ENCODE measurements at places on chromosomes 5 and 9. TPM values are rescaled to one million over a fixed set of nuclear protein-coding genes. Genes with fewer than 3 reads are reported as not detected.

DNA sequence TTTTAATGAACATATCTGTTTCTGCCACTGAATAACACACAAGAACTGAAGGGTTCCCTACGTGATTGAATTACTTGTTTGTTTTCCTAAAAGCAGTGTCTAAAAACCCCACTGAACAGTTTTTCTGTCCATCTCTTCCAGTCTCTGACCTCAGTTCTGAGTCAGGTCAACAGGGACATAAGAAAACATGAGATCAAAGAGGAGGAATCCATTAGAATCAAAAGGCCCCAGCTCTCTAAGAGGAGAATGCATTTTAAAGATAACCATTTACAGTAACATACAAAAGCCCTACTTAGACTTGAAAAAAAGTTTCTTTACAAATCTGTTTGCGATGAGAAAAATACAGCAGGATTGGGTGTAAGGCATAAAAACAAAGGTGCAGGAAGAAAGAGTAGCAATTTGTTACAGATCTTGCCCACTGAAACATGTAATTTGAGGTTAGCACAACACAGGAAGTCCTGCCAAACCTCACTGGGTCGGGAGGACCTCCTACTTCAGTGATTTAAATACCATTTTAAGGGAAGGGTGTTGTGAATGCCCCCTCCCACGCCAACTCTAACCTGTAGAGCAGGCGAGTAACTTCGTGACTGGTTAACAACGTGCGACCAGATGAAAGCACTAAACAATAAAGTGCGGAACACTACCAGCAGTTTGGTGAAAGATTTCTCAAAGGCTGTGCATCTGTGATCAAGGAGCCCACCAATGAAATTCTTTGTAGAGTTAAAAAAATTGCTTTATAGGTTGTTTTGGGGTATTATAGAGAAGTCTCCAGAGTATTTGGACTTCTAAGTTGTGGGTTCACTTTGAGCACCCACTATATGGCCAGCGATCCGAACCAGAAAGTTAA lies 1.3 kb downstream of the QSOX2 start:
- H3K36me3 ChIP-seq, result peaks cover 15% of the 10 kb centered on the region
- H3K4me1 ChIP-seq, result peaks cover 41% of the 10 kb centered on the region
- no peak for DNase-seq
- H3K4me3 ChIP-seq, result peak overlapping the region; percentile 54
- H3K27me3 ChIP-seq, result no peaks in the 10 kb centered on the region

LCN1 gene
- not detected for total RNA-seq

LRRC70 gene
- 8.4 TPM for total RNA-seq

- H3K27ac ChIP-seq, result no peak overlapping the region
- H3K27me3 ChIP-seq, result no peaks in the 10 kb centered on the region
- DNase-seq, result no peak
- no peak overlapping the region for H3K4me3 ChIP-seq
- H3K36me3 ChIP-seq, result no peaks in the 10 kb centered on the region
Observed at GRCh38 chr5:175195698-175196656, 248.0 kb downstream of the DRD1 start.

- DNase-seq, result no peak
- H3K27ac ChIP-seq, result no peak overlapping the region
- no peaks in the 10 kb centered on the region for H3K27me3 ChIP-seq
- H3K4me1 ChIP-seq, result no peaks in the 10 kb centered on the region
- H3K36me3 ChIP-seq, result no peaks in the 10 kb centered on the region
- H3K4me3 ChIP-seq, result no peak overlapping the region
Observed at GRCh38 chr5:17989036-17989435, 354.8 kb downstream of the TAF11L14 start.

MYOT gene
- 8.3 TPM for total RNA-seq

PDCD1LG2 gene
- total RNA-seq, result 0.22 TPM

- peak overlapping the region; percentile 3 for H3K27ac ChIP-seq
- H3K27me3 ChIP-seq, result no peaks in the 10 kb centered on the region
- peaks cover 4% of the 10 kb centered on the region for H3K4me1 ChIP-seq
Observed at GRCh38 chr9:96420468-96421219, 2.5 kb upstream of the ZNF367 start.

DNA sequence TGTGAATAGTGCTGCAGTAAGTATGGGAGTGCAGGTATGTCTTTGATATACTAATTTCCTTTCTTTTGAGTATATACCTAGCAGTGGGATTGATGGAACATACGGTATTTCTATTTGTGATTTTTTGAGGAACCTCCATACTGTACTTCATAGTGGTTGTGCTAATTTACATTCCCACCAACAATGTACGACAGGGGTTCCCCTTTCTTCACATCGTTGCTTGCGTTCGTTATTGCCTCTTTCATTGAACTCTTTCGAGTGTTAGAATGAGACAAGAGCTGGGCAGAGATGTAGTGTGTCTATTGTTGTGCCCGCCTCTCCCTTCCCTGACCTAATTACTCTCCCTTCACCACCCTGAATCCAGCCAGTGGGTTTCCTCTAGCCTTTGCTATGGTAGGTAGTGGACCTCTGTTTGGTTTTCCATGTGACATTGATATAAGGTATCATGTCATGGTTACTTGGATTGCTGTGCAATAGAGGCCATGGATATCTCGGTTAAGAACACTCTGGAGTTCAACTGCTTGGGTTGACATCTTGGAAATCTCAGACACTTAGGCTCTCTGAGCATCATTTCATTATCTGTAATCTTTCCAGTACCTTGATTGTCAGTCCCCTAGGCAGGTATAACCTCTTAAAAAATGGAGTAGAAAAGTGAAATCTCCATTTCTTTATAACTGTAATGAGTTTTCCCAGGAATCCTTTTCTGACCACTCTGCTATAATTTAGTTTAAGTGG lies 19.5 kb downstream of the AOPEP start:
- peak overlapping the region; percentile 60 for H3K27ac ChIP-seq
- no peak for DNase-seq
- no peaks in the 10 kb centered on the region for H3K36me3 ChIP-seq
- H3K4me3 ChIP-seq, result no peak overlapping the region
- H3K27me3 ChIP-seq, result no peaks in the 10 kb centered on the region
- H3K4me1 ChIP-seq, result no peaks in the 10 kb centered on the region

NEUROG1 gene
- total RNA-seq, result not detected

DNA sequence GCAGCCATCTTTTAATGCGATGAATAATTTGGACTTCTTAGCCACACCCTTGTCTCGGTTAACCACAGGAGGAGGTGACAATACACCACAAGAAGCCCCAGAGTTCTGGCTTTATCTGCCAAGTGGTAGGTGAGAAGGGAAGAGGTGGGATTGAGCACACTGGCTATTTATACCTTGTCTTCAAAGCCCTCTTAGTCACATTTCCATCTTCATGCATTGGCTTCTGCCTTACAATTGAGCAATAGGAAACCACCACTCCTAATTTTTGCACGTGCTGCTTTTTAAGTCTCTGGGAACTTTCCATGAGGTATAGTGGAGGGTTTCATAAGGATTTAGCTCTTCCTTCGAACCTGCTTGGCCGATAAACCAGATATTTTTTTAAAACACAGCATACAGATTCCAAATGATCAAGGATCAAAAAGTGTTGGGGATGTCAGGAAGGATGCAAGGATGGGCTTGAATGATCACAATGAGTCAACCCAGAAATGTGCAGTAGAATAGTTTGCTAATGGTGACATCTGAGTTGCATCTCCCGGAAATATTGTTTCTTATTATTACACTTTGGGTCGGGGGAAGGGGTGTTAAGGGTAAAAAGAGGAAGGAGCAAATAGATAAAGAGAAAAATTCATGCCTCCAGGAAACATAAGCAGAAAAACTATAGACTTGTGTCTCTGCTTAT lies 25.5 kb downstream of the PLAC8L1 start:
- no peak for DNase-seq
- H3K27me3 ChIP-seq, result no peaks in the 10 kb centered on the region
- no peak overlapping the region for H3K27ac ChIP-seq
- no peak overlapping the region for H3K4me3 ChIP-seq
- no peaks in the 10 kb centered on the region for H3K4me1 ChIP-seq
- H3K36me3 ChIP-seq, result no peaks in the 10 kb centered on the region

- H3K4me3 ChIP-seq, result no peak overlapping the region
- H3K4me1 ChIP-seq, result peaks cover 17% of the 10 kb centered on the region
- no peak overlapping the region for H3K27ac ChIP-seq
- peak; percentile 62 for DNase-seq
- H3K27me3 ChIP-seq, result no peaks in the 10 kb centered on the region
Observed at GRCh38 chr5:68261169-68261568, 45.6 kb downstream of the PIK3R1 start.

DNA sequence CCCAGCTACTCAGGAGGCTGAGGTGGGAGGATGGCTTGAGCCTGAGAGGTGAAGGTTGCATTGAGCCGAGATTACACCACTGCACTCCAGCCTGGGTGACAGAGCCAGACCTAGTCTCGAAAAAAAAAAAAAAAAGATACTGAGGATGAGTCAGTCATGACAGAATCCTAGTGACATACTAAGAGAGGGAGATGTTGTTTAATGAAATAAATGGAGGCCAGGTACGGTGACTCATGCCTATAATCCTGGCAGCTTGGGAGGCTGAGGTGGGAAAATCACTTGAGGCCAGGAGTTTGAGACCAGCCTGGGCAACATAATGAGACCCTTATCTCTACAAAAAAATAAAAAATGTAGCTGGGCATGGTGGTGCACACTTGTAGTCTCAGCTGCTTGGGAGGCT lies 107.2 kb downstream of the ZFAND5 start:
- no peak for DNase-seq
- no peaks in the 10 kb centered on the region for H3K4me1 ChIP-seq
- no peak overlapping the region for H3K4me3 ChIP-seq
- no peaks in the 10 kb centered on the region for H3K36me3 ChIP-seq
- no peaks in the 10 kb centered on the region for H3K27me3 ChIP-seq
- no peak overlapping the region for H3K27ac ChIP-seq

GRCh38 chr5:157150995-157151394 lies 8.3 kb upstream of the MED7 start:
- no peak for DNase-seq
- no peaks in the 10 kb centered on the region for H3K27me3 ChIP-seq
- no peak overlapping the region for H3K27ac ChIP-seq
- H3K4me1 ChIP-seq, result no peaks in the 10 kb centered on the region

DNA sequence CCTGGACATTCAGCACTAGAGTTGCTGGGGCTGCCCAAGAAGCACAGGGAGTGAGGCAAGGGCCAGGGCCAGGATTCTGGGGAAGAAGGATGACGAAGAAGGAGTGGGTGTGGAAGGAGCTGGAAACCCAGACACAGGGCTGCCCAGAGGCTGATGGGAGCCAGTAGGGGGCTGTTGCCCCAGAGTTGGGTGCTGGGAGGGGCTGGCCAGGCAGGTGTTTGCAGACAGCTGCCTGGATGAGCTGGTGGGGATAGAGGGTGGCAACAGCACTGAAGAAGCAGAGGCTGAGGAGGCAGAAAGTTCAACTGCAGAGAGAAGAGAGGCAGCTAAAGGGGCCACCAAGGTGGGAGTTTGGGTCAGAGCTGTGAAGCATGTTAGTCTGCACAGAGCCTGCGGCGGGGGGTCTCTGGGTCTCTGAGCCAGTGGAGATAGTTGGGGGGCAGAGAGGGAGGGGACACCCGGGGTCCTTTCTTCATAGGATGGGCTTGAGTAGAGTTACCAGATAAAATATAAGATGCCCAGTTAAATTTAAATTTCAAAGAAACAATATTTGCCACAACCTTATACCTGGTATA lies 2.5 kb upstream of the AQP7 start:
- H3K4me3 ChIP-seq, result no peak overlapping the region
- no peak overlapping the region for H3K27ac ChIP-seq
- no peak for DNase-seq
- H3K27me3 ChIP-seq, result no peaks in the 10 kb centered on the region

GRCh38 chr5:56476487-56476856 lies 243.3 kb upstream of the ANKRD55 start:
- H3K36me3 ChIP-seq, result no peaks in the 10 kb centered on the region
- H3K4me3 ChIP-seq, result no peak overlapping the region
- no peak overlapping the region for H3K27ac ChIP-seq
- peaks cover 24% of the 10 kb centered on the region for H3K4me1 ChIP-seq
- no peaks in the 10 kb centered on the region for H3K27me3 ChIP-seq

DNA sequence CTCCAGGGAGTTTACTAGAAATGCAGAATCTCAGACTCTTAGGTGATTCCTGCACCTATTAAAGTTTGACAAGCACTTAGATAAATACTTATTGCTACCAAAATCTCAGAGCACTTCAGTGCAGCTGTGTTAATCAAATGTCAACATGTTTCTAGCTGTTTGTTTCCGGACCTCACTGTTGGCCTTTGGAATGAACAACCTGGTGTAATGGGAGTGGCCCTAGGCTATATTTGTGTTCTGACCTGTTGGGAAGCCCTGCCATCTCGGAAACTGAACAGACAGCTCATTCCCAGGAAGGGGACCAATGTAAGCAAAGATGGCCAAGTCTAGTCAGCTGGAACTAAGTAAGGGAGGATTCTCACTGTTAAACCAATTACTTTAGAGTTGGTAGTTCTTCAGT lies 145.0 kb upstream of the SLC28A3 start:
- no peaks in the 10 kb centered on the region for H3K4me1 ChIP-seq
- no peaks in the 10 kb centered on the region for H3K27me3 ChIP-seq

CNTNAP3B gene
- total RNA-seq, result 22.4 TPM

FAM193B gene
- 21.6 TPM for total RNA-seq

CTXN3 gene
- 21.4 TPM for total RNA-seq

AIF1L gene
- total RNA-seq, result 47.7 TPM

UBE2D2 gene
- total RNA-seq, result 108 TPM

RHOBTB3 gene
- total RNA-seq, result 182 TPM

DNA sequence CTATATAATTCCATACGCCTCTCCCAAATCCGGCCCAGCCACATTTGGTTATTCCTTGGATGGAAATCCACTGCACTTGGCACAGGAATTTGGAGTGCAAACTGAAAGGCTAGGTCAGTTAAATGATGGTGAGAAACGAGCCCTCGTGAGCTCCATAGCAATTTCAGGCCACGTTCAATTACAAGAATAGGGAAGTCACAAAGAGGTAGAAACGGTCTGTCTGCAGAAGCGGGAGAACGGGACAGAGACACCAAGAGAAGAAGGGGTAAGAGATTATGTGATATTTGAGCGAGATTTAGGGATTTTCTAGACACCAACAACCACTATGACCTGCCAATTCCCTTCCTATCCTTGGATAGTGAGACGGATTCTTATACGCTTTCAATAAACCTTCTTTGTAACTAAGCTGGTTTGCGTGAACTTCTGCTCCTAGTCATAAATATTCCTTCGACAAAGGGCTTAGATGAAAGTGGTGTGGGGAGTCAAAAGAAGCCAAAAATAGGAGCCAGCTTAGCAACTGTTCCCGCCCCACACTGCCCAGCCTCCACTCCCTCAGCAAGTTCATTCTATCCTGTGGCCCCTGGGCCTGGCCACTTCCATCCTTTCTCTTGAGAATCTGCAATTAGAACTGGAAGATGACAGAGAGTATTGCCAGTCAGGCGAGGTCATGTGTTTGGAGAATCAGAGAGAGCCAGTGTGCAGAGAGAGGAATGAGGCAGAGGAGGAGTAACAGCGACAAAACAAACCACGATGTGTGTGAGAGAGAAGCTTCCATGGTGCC lies 118.4 kb downstream of the ZNF608 start:
- no peaks in the 10 kb centered on the region for H3K27me3 ChIP-seq
- H3K4me1 ChIP-seq, result peaks cover 24% of the 10 kb centered on the region
- H3K27ac ChIP-seq, result peak overlapping the region; percentile 42
- H3K4me3 ChIP-seq, result no peak overlapping the region
- DNase-seq, result no peak

GRCh38 chr9:125406810-125407087 lies 145.1 kb downstream of the GAPVD1 start:
- no peak overlapping the region for H3K27ac ChIP-seq
- peaks cover 3% of the 10 kb centered on the region for H3K27me3 ChIP-seq
- no peak overlapping the region for H3K4me3 ChIP-seq
- no peaks in the 10 kb centered on the region for H3K36me3 ChIP-seq

NTNG2 gene
- total RNA-seq, result 5.4 TPM

SMC2 gene
- total RNA-seq, result 34.9 TPM

GRCh38 chr9:129140397-129141065 lies 29.3 kb downstream of the PTPA start:
- H3K4me1 ChIP-seq, result peaks cover 72% of the 10 kb centered on the region
- DNase-seq, result peak; percentile 68
- H3K27me3 ChIP-seq, result no peaks in the 10 kb centered on the region
- H3K4me3 ChIP-seq, result peak overlapping the region; percentile 46
- H3K36me3 ChIP-seq, result peaks cover 65% of the 10 kb centered on the region

ENTPD8 gene
- total RNA-seq, result 0.39 TPM

GABBR2 gene
- total RNA-seq, result 67.7 TPM

Measured in spinal cord (tissue), 10 donors.